ENCODE measurements at places on chromosomes 7 and 10. TPM values are rescaled to one million over a fixed set of nuclear protein-coding genes. Genes with fewer than 3 reads are reported as not detected.

DNA sequence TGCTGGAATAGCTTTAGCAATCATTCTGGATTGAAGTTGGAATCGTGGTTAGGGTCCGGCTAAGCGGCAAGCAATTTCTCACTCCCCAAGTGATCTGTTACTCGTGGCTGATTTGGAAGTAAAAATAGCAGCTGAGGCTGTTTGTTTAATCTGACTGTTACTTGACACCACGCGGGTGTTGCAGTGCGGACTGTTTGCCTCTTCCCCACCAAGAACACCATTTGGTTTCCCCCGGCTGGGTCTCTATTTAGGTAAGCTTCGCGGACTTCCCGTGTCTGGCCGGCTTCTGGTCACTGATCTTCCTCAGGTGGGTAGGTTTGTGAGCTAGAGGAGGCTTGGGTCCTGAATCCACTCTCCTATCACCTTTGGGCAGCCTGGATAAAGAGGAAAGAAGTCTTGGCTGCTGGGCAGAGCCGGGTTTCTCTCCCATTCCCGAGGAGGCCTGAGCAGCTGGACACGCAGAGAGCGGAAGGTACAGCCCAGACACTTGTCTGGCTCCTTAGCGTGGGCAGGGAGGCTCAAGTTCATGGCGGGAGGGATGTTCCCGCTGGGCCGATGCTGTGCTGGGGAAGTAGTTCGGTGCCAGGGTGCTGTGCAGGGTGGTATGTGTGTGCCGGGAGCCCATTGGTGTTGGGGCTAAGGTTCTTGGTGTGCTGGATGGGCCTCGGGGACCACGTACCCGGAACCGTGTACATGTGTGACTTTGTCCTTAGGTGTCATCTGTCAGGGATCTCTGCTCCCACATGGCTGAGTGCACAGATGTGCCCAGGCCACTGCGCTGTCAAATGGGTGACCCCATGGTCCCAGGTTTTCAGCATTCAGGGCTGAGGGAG is at the start of gene C10orf71:
Gene C10orf71, plus strand, starts transcription at position 188 of the 833 bp plus-strand sequence. CDS start 23,376 bp downstream, outside the sequence.
- no peak for DNase-seq

DNA sequence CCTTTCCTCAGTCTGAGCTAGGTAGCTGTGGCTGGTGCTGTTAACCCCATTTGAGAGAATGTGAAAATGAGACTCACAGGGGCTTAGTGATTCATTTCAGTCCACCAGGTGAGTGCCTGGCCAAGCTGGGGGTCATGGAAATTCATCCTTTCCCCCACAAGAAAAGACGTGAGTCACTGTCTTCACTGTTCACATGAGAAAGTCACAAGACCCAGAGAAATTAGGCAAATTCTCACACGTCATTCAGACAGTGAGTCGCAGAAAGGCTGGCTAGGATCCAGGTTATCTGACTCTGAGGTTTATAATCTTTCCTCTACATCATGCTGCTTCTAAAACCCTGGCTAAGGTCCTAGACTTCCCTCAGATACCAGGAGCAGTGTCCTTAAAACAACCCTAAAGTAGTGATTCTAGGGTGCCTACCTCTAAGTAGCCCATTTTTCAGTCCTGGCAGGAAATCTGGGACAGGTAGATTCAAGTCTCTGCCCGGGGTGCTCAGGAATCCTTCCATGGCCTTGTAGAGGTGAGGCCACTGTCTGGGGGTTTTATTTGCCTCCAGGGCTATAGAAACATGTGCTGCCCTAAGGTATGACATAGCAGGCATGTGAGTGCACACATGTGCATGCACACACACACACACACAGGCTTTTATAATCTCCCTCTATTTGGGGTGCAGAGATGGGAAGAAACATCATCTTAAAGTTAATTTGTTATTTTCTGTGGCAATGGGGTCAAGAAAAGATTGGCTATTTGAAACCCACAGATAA is 427.9 kb upstream of the CELF2 start:
- no peak for DNase-seq

- no peak for DNase-seq
These were observed 527.6 kb downstream of the PHTF2 start for GRCh38 chr7:78326189-78326588.

DNA sequence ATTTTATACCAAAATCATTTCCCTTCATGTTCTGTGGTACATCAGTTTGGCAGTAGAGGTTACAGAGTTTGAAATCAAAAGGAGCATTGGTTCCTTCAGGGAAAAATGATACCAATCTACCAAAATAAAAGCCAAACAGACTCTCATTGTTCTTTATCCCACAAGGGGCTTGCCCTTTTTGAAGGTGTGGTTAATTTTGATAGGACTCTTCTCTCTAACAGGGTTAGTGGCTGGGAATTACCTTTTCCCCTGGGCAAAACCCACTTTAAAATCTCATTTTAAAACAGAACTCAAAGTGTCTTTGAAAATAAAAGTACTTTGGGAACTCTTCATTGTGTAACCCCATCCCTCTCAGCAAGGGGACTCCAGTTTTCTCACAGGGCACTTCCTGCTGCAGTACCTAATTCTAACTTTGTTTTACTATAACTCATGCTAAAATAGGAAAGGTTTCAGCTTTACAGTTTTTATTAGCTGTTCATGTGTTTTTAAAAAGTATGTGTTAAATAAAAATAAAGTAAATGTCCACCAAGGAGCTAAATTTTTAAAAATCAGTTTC is 30.6 kb downstream of the SMNDC1 start:
- no peak for DNase-seq

DNA sequence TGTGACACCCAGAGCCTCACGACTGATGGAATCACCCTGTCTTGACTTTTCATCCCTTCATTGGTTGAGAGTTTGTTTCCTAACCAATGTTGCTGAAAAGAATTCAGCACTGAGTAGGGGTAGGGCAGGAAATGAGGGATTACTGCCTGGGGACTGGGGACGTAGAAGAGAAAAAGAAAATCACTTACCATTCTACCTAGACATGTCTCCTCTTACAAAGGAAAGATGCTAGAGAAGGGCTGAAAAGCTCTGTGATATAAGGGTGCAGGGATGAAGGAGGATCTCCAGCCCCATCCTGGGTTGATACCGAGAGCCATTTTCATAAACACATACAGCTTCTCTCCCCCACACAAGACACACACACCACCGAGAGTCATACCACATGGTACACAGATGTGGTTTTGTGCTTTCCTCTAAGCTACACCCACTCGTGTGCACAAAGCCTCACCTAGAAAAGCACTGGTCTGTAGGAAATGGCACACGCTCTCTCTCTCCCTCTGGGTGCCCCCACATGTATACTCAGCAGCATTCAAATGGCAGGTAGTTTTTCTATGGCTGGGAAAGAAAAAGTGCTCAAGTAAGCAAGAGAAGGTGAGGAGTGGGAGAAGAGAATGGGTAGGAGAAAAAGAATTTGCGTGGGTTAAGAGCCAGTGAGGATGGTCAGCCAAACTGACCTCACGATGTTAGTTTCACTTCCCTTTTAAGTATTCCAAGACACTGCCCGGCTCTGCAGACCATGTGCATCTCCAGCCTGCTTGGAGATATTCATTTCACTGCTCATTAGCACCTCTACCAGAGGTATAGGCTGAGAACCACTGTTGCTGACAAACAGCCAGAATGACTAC is 85.8 kb downstream of the CALD1 start:
- DNase-seq: no peak

- peak; percentile 37 for DNase-seq
These were observed 223.8 kb downstream of the ZMYND11 start for GRCh38 chr10:359093-359492.

DNA sequence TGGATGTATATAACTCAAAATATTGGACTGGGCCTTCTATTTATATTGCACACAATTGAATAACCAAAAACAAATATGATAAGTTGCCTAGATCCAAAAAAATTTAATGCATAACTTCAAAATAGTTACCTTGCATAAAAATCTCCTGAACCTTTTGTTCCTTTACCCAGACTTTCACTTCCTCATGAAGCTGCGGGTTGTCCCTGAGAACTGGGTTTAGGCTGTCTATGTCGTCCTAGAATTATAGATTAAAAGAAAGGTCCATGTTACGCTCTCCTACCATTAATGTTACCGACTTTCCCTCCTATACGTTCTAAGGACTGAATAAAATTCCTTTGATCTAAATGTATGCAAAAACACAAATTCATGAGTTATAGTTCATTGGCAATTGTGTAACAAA is 86.6 kb downstream of the NRBF2 start:
- no peak for DNase-seq

DNA sequence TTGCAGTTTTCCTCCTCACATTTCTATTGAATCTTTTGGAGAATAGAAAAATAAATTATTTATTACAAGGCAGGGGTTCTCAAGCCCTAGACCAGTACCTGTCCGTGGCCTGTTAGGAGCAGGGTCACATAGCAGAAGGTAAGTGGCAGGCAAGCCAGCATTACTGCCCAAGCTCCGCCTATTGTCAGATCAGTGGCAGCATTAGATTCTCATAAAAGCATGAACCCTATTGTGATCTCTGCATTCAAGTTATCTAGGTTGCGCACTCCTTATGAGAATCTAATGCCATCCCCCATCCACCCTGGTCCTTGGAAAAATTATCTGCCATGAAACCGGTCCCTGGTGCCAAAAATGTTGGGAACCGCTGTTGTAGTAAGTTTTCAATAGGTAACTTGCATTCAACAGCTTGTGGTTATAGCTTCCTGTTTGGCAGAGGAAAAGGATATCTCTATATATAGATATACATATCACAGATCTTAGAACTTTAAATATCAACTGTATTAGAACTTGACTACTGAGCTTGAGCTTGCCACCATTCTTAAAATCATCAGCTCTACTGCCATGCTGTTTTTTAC is 165.1 kb downstream of the AHR start:
- DNase-seq: no peak

DNA sequence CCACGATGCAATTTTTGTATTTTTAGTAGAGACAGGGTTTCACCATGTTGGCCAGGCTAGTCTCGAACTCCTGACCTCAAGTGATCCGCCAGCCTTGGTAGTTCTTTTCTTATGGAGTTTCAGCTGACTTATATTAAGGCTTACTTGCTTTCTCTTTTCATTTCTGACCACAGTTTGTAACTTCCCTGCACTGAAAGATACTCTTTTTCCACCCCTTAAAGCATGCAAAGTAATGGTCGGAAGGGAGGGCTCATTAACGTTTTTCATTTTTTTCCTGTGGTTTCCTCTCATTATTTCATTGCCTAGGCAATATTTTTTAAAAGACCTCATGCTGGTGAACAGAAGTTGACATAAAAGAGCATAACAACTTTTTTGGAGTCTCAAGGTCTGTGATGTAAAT is 27.0 kb downstream of the ADRB1 start:
- DNase-seq: no peak

DNA sequence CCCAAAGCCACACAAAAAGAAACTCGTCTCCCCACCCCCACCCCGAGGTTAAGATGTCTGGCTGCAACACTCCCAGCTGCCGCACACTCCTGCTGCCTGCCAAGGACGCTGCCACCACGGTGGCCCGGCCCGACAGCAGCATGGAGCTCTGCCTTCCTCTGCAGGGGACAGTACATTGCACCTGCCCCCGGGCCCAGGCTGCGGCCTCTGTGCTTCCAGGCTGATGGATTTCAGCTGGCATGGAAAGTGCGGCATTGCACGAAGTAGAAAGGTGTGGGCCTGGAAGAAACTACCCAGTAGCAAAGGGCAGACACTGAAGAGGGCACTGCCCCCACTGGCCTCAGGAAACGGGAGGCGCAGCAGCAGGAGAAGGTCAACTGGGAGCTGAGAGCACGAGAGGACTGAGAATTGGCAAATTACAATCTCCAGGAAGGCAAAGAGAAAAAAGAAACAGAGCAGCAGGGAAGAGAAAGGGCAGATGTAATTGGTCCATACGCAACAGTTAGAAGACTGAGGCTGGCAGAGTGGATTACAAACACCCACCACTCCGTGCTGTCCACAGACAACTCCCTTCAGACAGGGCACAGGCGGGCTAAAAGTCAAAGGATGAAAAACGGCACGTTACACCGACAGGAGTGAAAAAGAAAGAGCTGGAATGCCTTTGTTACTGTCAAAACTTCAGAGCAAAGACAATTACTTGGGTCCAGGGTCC is 117.1 kb upstream of the DIP2C start:
- DNase-seq: no peak

DNA sequence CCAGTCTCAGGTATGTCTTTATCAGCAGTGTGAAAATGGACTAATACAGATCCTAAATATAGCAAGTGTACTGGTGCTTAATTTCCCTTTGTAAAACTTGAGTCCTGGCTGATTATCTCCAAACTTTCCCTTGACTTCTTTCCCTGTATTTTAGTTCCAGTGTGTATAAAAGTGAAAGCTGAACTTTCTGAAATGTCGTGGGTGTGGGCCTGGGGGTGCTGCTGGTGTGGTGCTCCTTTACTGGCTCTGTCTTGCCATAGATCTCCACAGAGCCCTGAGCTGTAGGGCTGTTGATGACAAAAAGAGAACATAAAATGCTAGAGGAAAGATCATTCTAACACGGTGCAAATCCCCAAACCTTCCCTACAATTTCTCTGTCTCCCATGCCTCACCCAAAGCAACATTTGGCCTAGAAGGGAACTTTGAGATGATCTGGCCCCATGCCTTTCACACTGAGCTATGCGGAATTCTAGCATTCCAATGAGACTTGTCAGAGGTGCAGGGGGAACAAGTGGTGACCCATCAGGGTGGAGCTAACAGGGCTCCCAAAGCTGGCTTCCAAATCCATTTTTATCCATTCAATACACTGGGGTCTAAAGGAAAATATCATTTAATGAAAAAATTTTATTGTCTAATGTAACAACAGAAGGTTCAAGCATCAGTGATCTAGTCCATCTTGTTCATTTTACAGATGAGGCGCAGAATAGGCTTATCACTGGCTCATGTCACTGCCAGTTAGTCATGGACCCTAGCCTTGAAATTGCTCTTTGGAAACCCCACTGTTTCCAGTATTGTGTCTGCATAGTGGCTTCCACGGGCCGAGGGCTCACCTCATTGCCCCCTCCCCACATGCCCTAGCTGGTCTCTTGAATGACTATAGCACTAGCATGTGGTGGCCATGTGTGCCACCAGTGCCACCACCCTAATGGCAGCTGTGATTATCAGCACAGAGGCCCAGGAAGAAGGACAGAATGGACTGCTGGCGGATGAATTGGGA is 1000.9 kb downstream of the LRMDA start:
- DNase-seq: no peak

- no peak for DNase-seq
These were observed 87.7 kb upstream of the EGR2 start for GRCh38 chr10:62903828-62904227.

- no peak for DNase-seq
These were observed 64.6 kb downstream of the MDFIC start for GRCh38 chr7:114986190-114987180.

GRCh38 chr7:44220358-44221112 is 19.8 kb downstream of the YKT6 start:
- DNase-seq: no peak

DNA sequence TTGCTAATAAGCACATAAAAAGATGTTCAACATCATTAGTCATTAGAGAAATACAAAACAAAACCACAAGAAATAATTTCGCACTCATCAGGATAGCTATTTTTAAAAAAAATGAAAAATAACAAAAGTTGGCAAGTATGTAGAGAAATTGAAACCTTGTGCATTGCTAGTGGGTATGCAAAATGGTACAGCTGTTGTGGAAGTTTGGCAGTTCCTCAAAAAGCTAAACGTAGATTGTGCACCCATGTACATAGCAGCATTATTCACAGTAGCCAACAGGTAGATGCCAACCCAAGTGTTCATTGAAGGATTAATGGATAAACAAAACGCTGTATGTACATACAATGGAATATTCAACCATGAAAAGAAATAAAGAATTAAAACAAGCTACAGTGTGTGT is 35.3 kb upstream of the STARD3NL start:
- no peak for DNase-seq

GRCh38 chr7:3955751-3956696 is 655.0 kb downstream of the SDK1 start:
- DNase-seq: no peak

POLR1F gene
- polyA plus RNA-seq: 48.0 TPM

ATOH7 gene
- polyA plus RNA-seq: not detected

SKIDA1 gene
- not detected for polyA plus RNA-seq

TMEM213 gene
- not detected for polyA plus RNA-seq

NRBF2 gene
- 16.7 TPM for polyA plus RNA-seq

Data from naive thymus-derived CD8-positive, alpha-beta T cell (primary cell).